ENCODE measurements at places on chromosomes 13 and 19.
A peak's percentile ranks its signal among the peaks of the same experiment; 100 is the strongest.

DNA sequence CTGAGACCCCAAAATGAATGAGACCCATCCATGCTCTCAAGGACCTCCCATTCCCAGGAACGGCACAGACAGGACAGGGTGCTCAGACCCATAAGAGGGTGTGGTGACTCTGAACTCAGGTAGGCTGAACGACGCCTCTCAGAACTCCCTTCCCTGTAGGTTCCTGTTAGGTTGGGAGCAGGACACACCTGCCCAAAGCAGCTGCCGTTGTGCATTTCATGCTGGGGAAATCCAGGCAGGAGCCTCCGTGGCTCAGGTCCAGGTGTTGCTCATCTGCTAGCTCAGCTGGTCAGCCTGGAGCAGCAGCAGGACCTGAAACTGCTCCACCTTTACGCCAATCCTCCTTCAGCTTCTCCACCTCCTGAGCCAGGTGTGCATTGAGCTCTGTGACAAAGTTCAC lies 19.1 kb upstream of the TEX101 start:
- no peak for DNase-seq

DNA sequence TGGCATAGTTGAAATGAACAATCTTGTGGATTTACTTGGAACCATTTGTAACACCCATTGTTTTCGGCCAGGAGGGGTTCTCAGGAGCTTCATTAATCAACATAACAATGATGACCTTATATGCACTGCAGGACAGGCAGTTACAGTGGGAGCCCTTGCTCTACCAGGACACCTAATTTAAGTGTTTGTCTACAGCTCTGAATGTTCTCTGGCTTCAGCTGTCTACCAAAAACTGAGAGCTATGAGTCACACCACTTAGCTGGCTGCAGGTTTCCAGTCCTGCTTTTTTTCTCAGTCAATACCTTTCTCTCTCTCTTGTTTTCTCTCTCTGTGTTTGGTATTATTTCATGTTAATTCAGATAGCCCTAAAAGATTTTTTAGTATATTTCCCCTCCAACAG lies 105.4 kb upstream of the MBNL2 start:
- DNase-seq = no peak

DNA sequence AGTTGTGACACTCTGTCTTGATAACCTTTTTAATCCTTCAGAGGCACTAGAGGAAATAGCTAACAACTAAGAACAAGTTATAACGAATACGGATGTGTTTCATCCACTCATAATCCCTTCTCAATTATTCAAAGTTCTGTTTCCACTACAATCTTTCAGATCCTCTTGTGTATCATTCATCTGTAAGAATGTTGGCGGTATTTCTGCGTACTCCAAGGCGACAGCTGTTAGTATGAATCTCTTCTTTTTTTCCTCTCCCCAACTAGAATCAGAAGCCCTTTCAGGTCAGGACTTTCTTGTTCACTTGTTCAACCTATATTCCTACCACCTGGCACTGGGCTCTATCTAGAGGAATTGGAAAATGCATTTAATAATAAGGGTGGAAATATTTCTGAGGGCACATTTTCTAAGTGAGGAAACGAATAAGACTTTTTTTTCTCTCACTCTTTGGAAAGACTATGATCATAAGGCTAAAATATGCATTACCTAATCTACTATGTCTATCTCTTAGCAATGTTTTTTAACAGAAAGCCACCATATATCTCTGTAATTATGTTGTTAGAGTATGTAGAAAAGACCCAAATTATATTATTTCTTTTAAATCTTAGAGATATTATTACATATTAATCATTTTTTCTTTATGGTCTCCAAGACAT lies 492.9 kb downstream of the PCDH20 start:
- DNase-seq = no peak

DNA sequence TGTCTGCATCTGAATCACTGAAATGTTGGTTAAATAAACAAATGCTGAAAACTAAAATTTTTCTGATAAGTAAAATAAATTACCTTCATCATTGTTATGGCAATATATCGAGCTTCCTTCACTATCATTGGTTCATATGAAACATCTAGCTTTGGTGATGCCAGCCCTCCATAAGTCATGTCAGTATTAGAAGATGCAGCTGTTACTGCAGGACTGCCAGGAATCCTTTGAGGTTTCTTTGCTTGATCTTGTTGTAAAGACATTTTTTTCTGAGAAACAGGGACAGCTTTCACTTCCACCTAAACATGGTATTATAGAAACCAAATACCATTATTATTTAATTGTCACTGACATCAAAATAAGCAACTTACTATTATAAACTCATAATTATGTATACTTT lies 123.7 kb upstream of the FBXL3 start:
- no peak for DNase-seq

DNA sequence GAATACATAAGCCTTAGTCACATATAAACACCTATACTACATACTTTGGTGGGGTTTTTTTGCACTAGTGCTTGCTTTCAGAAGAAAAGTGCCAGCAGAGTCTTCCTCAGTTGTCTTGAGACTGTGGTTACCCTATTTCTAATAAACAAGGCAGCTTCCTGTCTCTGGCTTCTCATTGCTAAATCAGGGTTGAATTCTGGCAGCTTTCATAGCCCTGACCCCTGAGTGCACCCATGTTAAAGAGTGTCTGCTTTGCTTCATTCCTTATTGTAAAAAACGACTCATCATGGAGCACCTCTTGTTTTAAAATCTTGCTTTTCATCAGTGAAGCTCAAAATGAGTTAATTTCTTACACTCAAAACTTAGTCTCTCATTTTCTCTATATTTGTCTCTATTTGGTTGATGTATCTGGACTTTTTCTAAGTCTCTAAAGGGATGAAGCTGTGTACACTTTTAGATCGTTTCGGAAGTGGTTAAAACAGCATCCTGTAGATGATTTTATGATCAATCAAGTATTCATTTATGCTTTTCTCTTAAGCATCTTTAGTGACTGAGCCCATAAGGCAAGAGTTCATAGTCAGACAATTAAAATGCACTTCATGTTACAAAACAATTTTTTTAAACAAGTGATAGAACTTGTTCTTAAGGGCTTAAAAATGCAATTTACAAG lies 72.1 kb downstream of the KLF12 start:
- DNase-seq = no peak

- no peak for DNase-seq
Observed at GRCh38 chr13:79171141-79172061, 234.7 kb downstream of the RBM26 start.

DNA sequence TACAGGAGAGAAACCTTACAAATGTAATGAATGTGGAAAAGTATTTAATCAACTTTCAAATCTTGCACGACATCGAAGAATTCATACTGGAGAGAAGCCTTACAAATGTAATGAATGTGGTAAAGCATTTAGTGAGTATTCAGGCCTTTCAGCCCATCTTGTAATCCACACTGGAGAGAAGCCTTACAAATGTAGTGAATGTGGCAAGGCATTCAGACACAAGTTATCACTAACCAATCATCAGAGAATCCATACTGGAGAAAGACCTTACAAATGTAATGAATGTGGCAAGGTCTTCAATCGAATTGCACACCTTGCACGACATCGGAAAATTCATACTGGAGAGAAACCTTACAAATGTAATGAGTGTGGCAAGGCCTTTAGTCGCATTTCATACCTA lies 13.6 kb upstream of the ZNF610 start:
- no peak for DNase-seq

DNA sequence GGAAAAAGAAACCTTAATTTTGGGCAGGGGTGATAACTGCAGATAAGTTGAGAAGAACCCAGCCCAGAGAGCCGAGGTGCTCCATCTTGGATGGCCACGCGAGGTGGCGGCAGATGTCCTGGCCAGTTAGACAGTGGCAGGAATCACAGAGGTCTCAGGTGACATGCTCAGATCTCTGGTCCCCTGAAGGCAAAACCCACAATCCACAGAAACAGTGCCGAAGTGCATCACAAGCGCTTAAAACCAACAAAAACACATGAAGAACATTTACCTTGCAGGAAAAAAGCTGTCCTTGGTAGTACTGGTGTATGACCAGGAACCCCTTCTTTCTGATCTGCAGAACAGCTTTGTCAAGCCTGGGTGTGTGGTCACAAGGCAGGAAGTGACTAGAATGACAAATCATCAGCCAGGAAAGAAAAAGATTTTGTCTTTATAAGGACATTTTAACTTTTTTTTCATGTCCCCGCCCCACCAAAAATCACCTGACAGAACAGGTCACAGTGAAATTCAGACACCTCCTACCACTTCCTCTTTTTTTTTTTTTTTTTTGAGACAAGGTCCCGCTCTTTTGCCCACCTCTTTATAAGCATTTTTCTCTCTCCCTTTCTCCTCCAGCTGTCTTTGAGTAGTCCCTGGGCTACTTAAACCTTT lies at the start of gene LCP1:
TSS of gene LCP1 (minus strand) at position 338 of the 651 bp plus-strand sequence. CDS start 22,515 bp downstream, outside the sequence.
- peak; percentile 43 for DNase-seq

GRCh38 chr13:32904266-32904665 lies 112.0 kb upstream of the KL start:
- no peak for DNase-seq

DNA sequence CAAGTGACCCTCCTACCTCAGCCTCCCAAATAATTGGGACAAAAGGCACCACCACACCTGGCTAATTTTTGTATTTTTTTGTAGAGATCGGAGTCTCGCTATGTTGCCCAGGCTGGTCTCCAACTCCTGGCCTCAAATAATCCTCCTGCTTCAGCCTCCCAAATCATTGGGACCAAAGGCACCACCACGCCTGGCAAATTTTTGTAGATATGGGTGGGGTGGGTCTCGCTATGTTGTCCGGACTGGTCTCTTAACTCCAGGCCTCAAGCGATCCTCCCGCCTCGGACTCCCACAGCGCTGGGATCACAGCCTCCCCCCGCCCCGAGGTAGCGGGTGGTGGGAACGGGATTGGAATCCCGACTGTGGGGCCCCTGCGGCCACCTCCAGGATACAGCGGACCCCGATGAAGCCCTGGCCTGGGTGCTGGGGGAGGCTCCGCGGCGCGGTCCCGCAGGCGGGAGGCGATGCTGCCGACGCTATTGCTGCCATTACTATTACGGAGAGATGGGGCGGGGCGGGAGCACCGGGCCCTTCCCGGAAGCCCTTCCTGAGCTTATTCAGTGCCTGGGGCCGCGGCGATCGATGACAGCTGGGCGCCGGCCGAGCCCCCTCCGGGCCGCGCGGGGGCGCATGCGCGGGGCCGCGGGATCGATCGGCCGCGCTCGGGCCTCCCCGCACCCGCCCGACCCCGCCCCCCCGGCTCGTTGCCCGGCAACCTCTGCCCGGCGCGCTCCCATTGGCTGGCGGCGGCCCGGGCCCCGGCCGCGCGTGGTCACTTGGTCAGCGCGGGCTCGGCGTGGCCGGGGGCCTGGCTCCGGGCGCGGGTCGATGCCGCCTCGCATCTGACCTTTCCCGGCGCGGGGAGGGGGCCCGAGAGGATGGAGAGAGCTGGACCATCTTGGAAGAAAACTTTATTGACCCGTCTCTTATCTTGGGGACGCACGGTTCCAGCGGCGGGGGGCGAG lies 27.9 kb upstream of the ONECUT3 start:
- DNase-seq = peak; percentile 22

- no peak for DNase-seq
Observed at GRCh38 chr19:43471091-43471490, 5.7 kb upstream of the LYPD3 start.

- DNase-seq = no peak
Observed at GRCh38 chr13:86000546-86000945, 201.3 kb upstream of the SLITRK6 start.

DNA sequence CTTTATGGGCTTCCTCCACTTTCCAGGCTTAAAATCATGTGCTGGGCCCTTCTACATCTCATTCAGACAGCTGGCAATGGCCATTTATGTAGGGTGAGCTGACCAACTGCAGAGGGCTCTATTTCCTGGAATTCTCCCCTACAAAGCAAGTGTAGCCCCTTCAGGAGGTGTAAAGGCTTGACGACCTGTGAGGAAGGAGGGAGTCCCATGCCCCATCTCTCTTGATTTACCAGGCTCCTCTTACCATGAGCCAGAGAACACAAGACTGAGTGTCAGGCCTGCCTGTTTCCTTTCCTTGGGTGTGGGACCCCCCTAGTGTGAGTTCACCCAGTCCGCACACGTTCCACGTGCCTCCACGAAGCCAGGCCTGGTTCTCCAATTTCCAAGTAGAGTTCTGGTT lies 16.6 kb downstream of the ZNF536 start:
- DNase-seq = no peak
